ENCODE measurements at places on chromosomes 16 and 17.

DNA sequence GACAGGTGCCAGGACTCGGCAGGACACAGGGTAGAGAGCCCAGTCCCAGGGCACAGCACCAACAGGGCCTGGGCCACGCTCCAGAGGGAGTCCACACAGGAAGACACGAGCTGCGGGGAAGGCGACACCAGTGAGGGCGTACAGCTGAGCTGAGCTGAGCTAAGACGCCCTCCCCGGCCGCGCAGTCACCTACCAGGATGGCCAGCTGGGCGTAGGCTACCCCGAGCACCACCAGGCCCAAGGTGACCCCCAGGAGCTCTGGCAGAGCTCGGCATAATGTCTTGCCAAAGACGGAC is 42.6 kb downstream of the TSC2 start:
- no peak for DNase-seq

DNA sequence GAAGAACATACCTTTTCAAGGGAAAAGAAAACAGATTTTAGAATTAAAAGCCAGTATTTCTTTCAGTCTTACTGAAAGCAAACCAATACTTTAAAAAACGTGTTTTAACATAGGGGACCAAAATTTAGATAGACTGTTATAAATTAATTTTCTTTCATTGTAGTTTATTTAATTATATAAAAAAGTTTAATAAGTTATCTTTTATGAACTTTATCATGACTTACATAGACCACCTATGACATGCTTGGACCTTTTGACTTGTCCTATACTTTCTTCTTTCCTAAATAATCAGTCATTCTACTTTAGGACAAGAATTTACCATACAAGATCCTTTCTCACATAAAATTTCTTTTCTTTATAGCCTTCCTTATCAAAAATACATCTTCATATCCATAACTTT is 102.0 kb upstream of the HAS3 start:
- DNase-seq = no peak

- no peak for DNase-seq
Observed at GRCh38 chr16:12614662-12615278, 188.9 kb downstream of the CPPED1 start.

DNA sequence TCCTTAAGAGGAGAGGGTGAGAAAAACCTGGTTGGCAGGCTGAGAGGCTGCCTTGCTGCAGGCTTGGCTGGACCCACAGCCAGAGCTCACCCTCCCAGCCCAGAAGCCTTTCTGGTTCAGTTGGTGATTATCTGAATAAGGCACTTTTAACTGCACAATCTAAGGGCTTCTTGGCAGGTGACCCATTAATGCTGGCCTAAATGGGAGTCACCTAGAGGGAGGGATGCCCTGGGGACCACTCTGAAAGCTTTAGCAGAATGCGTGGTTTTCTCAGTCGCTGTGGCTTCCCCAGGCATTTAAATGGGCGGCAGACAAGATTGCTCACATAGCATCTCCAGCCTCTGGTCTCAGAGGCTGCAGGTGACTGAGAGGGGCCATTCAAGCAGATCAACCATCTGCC is 33.2 kb upstream of the SHISA9 start:
- no peak for DNase-seq

- no peak for DNase-seq
Observed at GRCh38 chr16:87108941-87109340, 208.3 kb downstream of the C16orf95 start.

DNA sequence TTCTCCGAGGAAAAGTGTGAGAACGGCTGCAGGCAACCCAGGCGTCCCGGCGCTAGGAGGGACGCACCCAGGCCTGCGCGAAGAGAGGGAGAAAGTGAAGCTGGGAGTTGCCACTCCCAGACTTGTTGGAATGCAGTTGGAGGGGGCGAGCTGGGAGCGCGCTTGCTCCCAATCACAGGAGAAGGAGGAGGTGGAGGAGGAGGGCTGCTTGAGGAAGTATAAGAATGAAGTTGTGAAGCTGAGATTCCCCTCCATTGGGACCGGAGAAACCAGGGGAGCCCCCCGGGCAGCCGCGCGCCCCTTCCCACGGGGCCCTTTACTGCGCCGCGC is at the start of gene ERBB2:
Gene ERBB2 (plus strand): TSS at position 247 of the 330 bp plus-strand sequence. CDS start 175 bp downstream, outside the sequence.
- DNase-seq = peak; percentile 78

DNA sequence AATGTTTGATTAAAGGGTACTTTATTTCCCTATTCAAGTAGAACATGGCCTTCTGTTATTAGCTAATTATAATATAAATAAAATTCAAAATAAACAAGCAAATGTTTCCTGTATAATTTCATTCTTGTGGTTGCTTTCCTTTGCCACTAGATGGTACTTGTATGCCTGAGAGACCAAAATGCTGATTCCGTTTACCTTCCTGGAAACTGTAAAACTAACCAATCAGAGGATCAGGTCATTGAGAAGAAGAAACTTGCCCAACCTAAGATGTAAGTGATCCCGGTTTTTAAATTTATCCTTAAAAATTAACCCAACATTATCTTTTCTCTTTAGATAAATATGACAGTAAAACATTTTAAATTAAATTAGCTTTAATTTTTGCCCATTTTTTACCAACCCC is 8.1 kb upstream of the ABCA5 start:
- no peak for DNase-seq

DNA sequence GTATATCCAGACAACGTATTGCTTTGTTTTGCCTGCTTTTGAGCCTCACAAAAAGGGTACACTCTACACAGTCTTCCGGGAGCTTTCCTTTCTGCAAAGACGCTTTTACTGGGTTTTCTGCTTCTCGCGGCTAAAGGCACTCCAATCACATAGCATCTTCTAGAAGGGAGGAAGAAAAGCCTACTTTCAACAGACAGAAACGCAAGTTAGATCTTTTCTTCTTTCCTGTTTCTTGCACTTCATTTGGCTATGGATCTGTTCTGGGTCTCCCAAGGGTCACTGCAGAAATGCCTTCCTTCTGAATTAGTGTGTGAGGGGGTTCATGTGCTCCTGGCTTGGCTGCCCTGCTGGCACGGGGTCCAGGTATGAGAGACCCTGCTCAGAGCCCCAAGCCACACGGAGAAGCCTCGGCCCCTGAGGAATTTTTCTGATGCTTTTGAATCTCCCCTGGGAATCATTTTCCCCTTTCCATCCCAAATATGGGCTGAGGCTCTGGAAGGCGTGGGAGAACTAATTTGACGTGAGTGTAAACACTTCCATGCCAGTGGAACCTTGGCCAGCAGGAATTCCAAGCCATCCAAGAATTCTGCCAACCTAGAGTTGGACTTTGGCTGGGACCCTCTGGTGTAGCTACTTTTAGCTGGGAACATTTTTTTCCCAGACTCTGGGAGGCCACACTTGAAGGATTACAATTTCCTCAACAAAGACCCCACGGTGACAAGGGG is 49.6 kb upstream of the NKD1 start:
- DNase-seq = no peak

DNA sequence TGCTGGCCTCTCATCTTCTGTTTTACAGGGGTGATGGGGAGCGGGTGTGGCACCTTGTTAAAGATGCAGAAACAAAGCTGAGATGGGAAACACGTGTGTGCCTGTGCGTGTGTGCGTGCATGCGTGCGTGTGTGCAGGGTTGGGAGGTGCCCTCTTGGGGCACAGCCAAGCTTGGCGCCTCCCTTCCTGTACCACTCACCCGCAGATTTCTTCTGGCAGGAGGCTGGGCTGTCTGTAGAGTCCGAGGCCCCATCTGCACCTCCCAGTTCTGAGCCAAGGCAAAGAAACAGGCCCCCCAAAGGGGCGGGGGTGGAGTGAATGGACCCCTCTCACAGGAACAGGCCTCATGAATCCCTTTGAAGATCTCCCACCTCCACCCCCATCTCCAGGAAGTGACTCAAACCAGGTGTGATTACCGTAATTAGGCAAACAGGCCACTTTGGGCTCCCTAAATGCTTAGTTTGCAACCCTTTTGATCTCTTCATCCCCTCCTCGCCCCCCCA is 20.9 kb downstream of the TNS4 start:
- no peak for DNase-seq

GRCh38 chr16:3112881-3113574 is 642 bp downstream of the ZNF205 start:
- no peak for DNase-seq

DNA sequence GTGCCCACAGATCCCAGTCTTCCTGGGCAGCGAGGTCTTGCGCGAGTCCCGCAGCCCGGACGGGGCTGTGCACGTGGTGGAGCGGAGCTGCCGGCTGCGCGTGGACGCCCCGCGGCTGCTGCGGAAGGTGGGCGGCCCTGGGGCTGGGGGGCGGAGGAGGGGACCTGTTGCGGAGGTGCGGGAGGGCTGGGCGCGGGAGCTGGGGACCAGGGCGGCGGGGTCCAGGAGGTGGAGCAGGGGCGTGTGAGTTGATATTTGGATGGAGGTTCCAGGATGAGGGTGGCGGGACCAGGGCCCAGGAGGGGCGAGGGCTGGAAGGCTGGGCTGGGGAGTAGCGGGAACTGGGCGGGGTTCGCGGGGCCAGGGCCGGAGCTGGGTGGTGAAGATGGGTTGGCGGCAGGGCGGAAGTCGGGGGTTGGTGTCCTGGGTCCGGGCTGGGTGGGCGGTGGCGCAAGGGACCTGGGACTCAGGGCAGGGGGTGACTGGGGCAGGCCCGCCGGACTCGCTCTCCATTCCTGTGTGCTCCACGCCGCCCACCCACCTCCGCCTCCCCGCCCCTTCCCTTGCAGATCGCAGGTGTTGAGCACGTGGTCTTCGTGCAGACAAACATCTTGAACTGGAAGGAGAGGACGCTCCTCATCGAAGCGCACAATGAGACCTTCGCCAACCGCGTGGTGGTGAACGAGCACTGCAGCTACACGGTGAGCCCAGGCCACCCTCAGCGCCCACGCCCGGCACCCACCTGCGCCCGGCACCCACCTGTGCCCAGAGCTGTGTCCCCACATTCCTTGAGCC is 29.6 kb downstream of the SEC14L5 start:
- DNase-seq = no peak

GRCh38 chr17:73003487-73003886 is 89.0 kb downstream of the SLC39A11 start:
- DNase-seq = no peak

GRCh38 chr17:35130392-35130791 is 9.0 kb downstream of the FNDC8 start:
- DNase-seq = no peak

GRCh38 chr16:65583498-65583897 is 461.6 kb upstream of the CDH11 start:
- no peak for DNase-seq

- no peak for DNase-seq
Observed at GRCh38 chr17:33623841-33624240, 330.7 kb upstream of the ASIC2 start.

- DNase-seq = no peak
Observed at GRCh38 chr17:11628831-11629230, 30.6 kb downstream of the DNAH9 start.

GRCh38 chr17:77196251-77196650 is 55.5 kb downstream of the SEC14L1 start:
- no peak for DNase-seq

GRCh38 chr17:37339321-37339720 is 36.5 kb upstream of the C17orf78 start:
- DNase-seq = no peak

DNA sequence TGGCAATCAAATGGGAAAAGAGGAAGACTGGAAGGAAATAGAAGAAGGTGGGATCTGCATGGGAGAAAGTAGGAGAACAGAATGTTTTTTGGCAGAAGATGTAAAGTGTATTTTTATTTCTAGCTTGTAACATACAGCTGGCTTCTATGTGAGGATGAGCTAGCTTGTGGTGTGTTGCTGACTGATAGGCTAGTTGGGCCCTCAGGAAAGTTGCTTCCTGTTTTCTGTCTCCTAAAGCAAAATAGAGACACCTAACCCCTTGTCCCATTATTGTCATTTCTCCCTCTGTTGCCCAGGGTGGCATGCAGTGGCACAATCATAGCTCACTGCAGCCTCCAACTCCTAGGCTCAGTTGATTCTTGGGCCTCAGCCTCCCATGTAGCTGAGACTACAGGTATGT is 15.9 kb downstream of the TNRC6A start:
- no peak for DNase-seq
